ENCODE measurements at places on chromosomes 11 and 22.

DNA sequence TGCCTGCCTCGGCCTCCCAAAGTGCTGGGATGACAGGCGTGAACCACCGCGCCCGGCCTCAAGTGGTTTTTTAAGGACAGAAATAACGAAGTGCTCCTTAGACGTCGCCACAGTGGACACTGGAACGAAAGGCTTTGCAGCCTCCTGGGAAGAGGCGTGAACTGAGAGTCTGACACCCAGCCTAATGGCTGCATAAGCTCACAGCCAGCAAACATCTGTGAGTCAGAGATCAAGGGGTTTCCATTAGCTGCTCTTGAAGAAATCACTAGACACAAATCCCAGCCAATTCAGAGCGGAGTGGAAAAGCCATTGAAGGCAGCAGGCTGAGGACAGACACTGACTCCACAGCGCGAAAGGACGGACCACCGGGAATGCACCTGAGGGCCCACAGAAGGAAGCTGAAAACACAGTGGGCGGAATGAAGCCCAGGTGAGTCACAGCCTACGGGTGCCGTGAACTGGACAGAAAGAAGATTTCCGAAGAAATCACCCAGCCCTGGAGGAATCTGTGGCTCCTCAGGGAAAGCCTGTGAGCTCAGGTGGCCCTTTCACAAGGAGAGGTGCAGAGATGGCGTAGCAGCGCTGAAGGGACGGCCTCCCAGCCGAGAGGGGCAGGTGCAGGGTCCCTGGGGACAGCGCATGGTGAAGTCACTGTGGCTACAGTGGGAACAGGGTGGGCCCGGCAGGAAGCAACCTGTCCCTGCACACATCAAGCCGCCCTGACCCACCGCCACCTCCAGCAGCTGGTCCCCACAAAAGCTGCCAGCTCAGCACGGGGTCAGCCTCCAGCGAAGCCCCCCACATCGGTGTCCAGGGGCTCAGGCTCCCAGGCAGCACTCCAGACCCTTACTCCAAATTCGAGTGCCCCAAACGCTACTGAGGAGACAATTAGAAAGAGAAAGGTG lies 11.6 kb downstream of the LMNTD2 start:
- DNase-seq, result peak; percentile 55

GRCh38 chr22:49192180-49192856 lies 635.4 kb downstream of the BRD1 start:
- no peak for DNase-seq

GRCh38 chr11:71165771-71166170 lies 86.6 kb downstream of the SHANK2 start:
- no peak for DNase-seq

DNA sequence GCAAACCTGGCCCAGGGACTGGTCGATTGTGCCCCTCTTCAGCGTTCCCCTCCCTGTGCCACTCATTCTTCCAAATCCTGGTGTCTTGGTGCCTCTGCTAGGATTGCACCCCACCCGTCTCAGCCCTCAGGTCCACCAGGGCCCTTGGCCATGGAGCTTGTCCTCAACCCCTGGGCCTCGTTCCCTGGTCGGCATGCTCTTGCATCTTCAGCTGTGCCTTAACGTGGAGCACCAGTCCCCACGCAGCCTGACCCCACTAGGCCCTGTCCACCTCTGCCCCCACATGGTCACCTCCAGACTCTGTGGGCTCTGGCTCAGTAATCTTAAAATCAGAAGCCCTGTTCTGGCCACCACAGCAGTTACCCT lies 61.1 kb downstream of the OSBP2 start:
- DNase-seq, result no peak
